ENCODE measurements at places on chromosomes 7 and 10.

DNA sequence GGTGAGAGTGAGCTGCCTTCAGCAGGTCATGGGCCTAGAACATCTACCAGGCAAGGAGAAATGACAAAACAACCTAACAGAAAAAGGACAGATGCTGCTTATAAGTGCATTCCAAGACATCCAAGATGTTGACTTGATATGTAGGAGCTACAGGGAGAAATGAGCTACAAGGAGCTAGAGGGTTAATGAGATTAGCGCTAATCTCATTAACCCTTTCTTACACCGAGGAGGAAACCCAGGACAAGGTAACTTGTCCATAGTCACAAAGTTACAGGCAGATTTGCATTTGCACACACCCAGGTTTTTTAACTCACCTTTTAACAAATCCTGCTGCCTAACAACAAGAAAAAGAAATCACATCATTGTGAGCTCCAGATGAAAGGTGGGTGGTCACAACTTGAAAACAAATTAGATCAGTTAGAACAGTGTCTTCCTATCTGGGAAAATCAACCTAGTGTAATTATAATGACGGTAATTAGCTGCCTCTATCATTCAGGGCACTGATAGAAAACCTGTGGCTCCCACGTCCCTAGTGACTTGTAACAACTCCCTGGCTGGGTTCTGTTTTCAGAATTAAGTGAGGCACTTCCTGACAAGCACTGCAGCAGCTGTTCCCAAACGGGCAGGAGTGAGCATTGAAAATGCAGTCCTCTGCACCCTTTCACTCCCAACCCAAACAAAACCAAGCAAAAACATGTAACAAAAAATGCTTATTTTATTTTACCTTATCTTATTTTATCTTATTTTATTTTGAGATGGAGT is 5.7 kb downstream of the KIAA1549 start:
- no peak for DNase-seq

GRCh38 chr7:90239050-90239449 is 5.9 kb upstream of the CFAP69 start:
- no peak for DNase-seq

GRCh38 chr7:69418869-69419670 is 179.2 kb upstream of the AUTS2 start:
- DNase-seq, result no peak

GRCh38 chr10:119237722-119238436 is 30.5 kb downstream of the GRK5 start:
- no peak for DNase-seq

DNA sequence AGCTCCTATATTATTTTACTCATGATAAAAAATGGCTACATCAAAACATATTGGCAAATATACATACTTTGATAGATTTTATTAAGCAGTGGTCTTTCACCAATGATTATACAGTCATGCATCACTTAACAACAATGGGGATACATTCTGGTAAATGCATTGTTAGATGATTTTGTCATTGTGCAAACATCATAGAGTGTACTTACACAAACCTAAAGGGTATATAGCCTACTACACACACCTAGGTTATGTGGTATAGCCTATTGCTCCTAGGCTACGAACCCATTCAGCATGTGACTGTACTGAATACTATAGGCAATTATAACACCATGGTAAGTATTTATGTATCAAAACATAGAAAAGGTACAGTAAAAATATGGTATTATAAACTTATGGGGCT is 98.9 kb upstream of the IL6 start:
- no peak for DNase-seq
